Activated CD4-positive, alpha-beta T cell treated with anti-CD3 and anti-CD28 coated beads, Interleukin-2, amount 10 ng/mL, durations not matched to agents 7 days and 5 days (primary cell): ENCODE measurements at places on chromosomes 7 and 10. TPM values are rescaled to one million over a fixed set of nuclear protein-coding genes. Genes with fewer than 3 reads are reported as not detected.

Gene TAS2R41
- not detected for total RNA-seq

Gene FOXI2
- total RNA-seq, result not detected

DNA sequence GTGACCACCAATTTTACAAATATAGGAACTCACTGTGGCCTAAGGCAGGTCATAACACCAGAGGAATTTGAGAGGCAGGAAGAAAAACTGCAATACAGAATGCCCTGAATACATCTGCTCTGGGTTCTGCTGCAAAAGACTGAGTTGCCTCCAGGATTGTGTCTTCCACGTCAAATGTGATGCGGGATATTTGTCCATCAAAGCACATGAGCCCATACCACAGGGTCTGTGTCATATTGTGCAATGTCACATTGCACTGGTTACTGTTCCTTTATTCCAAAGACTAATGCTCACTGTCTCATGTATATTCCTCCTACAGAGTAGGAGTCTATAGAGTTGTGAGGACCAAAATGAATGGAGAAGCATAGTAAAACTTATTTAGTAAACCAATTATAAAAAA, 58.6 kb upstream of the ABCB4 start:
- no peak for DNase-seq

Gene SSBP1
- 109 TPM for total RNA-seq

DNA sequence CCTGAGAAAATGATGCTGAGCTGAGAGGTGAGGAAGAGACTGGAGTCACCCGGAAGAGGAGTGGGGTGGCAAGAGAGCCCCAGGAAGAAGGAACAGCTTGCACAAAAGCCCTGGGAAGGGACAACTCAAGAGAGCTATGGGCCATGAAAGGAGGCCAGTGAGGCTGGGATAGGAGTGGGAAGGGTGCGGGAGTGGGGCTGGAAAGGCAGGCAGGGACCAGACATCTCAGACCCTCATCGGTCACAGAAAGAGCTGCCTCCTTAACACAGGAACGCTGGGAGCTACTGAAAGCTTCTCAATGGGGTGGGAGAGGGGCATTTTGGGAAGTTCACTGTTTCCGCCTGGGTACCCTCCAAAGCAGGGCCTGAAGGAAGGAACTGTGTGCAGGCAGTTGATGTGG, 122.0 kb upstream of the UNC5B start:
- DNase-seq, result no peak

Gene GBX1
- total RNA-seq, result not detected

- DNase-seq, result peak; percentile 50
Observed at GRCh38 chr10:24723788-24724380, at the start of gene ARHGAP21. Gene ARHGAP21, minus strand, starts transcription at chr10:24723887. Its CDS starts 1,988 bp downstream, at chr10:24721899.

DNA sequence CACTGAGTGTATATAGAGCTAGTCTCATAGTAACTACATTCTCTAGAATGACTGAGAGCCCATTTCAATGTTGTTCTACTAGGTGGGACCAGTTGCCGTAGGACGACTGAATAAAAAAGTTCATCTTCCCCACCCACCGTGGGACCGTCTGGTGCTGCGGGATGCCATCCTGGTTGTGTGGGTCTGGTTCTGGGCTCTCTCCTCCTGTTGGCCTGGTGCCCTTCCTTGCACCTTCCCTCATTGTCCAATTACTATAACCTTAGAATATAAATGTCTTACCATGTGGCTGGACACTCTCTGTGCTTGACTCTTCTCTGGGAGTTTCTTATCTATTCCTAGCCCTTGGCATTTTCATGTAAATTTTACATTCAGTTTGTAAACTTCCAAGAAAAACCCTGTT, 344.4 kb downstream of the TCERG1L start:
- no peak for DNase-seq

Gene PRLHR
- total RNA-seq, result not detected

DNA sequence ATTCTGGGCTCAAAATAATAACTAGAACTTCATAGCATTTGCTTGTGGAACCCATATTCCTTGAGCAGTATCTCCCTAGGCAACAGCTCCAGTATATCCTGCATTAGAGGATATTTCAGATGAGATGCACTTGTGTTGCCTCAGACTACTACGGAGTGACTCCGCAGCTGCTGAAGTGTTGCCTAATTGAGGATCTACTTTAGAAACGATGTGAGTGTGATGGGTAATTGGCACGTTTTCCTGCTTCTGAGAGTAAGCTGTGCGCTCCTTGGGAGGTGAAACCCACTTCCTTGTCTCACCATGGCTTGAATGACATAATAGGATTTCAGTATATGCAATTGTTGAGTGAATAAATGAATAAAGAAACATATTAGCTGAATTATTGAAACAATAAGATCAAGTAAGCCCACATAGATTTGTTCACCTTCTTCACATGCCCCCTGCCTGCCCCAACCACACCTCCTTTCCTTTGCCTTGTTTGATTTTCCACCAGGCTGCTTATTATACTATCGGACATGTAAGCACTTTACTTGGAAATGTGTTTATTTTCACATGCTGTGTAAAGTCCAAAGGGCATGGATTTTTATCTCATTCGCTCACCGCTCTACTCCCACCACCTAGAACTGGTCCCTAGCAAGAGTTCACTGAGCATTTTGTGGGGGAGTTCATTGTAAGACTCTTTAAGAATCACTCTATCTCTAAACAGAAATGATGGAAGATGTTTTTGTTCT, 303.8 kb downstream of the KCNMA1 start:
- DNase-seq, result no peak

DNA sequence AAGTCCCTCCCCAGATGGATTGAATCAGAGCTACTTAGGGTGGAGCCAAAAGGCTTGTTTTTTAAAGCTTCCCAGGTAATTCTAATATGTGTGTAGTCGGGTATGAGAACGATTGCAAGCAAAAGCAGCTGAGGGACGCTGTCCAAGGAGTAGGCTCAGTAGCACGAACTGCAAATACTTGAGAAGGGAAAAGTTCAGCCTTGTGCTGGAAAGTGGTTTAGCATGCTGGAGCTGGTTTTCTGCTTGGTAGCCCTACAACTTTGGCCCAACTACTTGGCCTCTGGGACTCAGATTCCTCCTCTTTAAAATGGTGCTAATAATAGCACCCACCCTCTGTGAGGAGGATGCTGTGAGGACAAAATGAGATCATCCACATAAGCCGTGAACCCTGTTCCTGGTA, 76.2 kb downstream of the AHR start:
- DNase-seq, result no peak

- DNase-seq, result no peak
Observed at GRCh38 chr7:102463841-102464576, 654 bp downstream of the ALKBH4 start.

- DNase-seq, result no peak
Observed at GRCh38 chr10:68315582-68315981, 16.3 kb upstream of the HNRNPH3 start.

GRCh38 chr10:110209926-110210673, 2.7 kb downstream of the MXI1 start:
- DNase-seq, result no peak

GRCh38 chr7:128891110-128891941, 19.2 kb downstream of the KCP start:
- no peak for DNase-seq

Gene CTAGE8
- total RNA-seq, result 0.97 TPM

Gene TMEM236
- total RNA-seq, result 0.04 TPM

GRCh38 chr7:50826371-50827172, 43.9 kb upstream of the GRB10 start:
- DNase-seq, result peak; percentile 36

Gene SPDYE17
- not detected for total RNA-seq

Gene TLX1
- not detected for total RNA-seq

DNA sequence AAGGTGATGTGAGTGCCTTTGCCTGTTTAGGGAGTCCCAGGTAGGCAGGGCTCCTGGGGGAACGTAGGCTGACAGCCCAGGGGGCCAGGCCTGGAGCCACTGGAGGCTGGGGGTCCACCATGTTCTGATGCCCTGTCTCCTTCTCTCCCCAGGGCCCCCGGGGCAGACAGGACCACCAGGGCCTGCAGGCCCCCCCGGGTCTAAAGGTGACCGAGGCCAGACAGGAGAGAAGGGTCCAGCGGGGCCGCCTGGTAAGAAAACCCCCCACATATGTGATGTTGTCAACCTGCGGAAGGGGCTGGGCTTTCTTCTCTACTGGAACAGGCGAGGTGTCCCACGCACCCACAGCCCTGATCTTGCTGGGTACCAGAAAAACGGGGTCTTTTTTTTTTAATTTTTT, 85.2 kb downstream of the MYL10 start:
- DNase-seq, result no peak

DNA sequence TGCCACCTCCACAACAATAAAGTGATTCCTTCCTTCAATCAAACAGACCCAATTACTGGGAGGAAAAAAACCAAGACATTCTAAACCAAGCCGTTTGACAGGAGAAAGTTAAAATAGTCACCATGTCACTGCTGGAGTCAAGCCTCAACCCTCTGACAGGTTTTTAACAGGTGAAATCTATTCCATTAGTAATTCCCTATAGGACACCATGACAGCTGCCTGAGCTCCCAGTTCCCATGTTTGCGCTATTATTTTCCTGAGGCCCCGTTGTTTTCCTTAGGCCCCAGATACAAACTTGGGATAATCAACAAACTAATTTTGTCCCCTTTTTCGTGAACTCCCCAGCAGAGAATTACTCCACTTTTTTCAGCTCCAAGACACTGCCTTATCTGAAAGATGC, 113.9 kb downstream of the ARL5B start:
- no peak for DNase-seq

DNA sequence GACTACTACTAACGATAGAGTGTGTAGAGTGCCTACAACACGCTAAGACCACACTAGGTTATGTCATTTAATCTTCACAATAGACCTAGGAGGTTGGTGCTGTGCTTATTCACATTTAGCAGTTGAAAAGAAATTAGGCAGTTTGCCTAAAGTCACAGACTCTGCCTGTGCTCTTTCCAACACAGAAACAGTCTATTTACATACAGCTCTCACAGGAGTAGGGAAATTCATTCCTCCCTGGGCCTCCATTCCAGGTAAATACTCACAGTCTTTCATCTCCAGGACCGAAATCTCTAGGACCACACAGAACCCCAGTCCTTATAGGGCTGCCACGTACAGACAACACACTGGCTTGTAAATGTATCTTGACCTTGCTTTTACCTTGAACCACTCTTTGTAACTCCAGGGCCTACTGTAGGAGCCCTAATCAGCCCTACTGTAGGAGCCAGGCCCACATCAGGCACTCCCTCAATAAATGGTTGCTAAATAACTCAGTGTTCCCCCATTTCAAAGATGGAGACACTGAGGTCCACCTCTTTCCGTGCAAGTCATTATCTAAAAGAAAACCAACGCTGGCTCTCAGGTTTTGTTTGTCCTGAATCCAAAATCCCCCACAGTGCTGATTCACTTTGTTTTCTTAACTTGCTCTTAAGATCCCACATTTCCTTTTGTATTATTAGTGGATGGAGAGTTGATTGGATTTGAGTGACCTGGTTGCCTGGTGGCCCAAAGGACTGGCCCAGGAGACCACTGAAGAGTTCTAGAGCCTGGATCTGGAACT, 146.9 kb downstream of the KCNMA1 start:
- no peak for DNase-seq

DNA sequence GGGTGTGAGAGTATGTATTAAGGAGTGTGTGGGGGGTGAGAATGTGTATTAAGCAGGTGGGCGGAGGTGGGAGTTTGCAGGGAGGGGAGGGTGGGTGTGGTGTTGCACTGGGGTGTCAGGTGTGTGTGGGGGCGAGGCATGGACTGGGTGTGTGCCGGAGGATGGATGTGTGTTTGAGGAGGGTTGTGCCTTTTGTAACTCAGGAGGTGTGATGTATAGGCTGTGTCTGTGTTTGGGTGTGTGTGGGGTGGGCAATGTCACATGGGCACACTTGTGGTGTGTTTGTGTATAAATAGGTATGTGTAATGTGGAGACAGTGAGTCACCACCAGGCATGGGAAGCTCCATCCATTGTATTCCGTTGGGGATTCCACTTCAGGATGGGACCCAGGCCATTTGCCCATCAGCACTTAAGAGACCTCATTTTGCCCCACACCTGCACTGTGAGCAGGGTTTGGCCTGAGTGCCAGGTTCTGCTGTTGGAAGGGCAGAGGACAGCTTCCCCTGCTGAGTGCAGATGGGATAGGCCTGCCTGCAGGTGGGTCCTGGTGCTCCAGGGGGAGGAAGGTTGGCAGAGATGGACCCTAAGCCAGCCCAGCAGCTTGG, 5.8 kb downstream of the UNC5B start:
- DNase-seq, result no peak

Gene VWDE
- 3.5 TPM for total RNA-seq

- DNase-seq, result no peak
Observed at GRCh38 chr7:140674356-140674800, 1.6 kb downstream of the ADCK2 start.

- no peak for DNase-seq
Observed at GRCh38 chr7:136012238-136012637, 35.1 kb upstream of the MTPN start.

- peak; percentile 42 for DNase-seq
Observed at GRCh38 chr10:89392974-89393373, 551 bp downstream of the IFIT1 start.

GRCh38 chr10:86961481-86962091, 3.2 kb downstream of the SNCG start:
- no peak for DNase-seq

Gene GHRHR
- total RNA-seq, result not detected

- no peak for DNase-seq
Observed at GRCh38 chr7:69430384-69431021, 167.8 kb upstream of the AUTS2 start.

DNA sequence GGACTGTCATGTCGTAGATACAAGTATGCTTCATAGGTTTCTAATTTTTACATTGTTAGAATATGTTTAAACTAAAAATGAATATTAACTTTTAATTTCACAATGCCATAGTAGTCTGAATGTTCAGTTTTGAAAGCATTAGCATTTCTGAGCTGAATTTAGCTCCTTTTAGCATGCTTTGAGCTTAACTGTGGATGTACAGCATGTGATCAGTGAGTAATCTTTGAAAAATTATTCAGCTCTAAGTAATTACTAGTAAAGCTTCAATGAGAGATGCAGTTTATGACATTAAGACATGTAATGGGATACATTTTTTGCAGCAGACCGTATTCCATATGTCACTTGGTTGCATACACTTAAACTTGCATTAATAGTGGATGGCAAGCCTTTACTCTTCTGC, 114.1 kb upstream of the WNT16 start:
- no peak for DNase-seq
